ENCODE measurements at places on chromosomes 11 and 22.

DNA sequence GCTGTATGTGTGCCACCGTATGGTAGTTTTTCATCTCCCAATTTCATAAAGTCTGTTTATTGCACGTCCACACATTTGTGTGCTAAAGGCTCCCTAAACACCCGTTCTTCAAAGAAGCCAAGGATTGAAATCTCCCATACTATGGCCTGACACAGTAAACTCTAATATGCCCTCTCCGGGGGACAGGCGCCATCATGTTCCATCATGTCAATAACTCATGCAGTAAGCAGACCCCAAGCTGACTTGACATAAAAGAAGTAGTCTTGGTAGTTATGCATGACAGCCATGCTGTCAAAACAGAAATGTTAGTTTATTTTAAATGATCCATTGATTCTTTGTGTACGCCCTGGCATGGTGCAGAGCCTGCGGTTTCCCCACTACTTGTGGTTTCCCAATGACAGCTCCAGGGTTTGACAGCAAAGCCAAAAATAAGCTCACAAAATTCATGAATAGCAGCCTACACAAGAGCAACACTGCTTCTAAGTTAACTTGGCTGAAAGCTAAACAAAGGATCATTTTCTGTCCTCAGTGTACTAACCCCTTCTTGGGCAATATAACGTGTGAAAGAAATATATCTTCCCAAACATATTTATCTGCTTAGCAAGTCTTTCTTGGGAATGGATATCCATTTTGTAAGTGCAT, 56.5 kb upstream of the CABP7 start:
- no peak for DNase-seq

- DNase-seq: no peak
These were observed 13.3 kb downstream of the IL10RA start for GRCh38 chr11:117999354-117999993.

GRCh38 chr11:78991681-78992080, 417.0 kb upstream of the NARS2 start:
- DNase-seq: no peak

- DNase-seq: no peak
These were observed 33.6 kb upstream of the RELT start for GRCh38 chr11:73342633-73343032.

- DNase-seq: no peak
These were observed 19.4 kb downstream of the EHF start for GRCh38 chr11:34640050-34640923.

DNA sequence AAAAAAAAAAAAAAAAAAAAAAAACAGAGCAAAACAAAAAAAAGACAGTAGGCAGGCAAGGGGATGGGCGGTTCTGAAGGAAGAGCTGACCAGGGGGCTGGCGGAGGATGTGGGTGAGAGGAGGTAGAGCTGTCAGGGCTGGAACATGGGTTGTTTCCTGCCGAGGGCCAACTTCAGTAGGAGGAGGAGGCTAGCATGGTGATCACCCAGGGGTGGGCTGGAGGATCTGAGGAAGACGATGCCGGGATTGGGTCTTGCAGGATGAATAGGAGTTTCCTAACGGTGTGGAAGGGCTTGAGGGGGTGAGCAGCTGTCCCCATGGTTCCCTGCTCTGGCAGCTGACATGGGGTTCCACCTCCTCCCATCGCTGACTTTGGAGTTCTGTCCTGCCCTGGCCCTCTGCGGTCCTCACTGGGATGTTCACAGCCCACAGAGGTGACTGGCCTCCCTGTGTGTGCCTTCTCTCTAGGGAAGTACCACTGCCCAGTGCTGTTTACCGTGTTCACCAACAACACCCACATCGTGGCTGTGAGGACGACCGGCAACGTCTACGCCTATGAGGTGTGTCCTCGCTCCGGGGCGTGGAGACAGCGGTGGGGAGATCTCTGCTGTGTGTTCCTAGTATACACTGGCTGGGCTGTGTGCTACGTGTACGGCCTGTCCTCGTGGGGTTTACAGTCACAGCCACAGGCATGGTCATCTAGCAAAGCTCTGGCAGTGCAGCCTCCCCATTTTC, 15.2 kb downstream of the PPIL2 start:
- DNase-seq: no peak

- DNase-seq: no peak
These were observed 6.6 kb downstream of the TNKS1BP1 start for GRCh38 chr11:57318178-57318577.

Data from SW 1271 (cell line).